ENCODE measurements at places on chromosomes 6 and 20.

DNA sequence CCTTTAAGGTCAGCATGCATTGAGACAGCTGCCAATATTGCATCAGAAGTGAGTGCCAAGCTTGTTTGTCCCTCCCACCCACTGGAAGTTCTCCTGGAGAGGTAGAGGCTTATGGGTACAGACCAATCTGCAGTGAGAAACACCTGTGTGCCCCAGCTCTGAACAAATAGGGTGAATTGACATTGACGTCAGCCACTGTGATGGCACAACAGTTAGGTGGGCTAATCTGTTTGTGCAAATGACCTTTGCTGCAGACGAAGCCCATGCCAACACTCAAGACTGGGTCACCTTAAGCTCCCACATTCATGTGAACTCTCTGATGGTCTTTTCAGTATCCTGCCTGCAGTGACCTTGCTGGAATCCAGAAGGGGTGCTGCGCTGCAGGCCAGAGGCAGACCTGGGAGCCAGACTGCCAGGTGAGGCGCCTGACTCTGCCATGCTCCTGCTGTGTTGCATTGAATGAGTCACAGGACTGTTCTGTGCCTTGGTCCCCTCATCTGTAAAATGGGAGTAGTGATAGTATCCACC lies 99.9 kb downstream of the ALDH8A1 start:
- no peak for DNase-seq

DNA sequence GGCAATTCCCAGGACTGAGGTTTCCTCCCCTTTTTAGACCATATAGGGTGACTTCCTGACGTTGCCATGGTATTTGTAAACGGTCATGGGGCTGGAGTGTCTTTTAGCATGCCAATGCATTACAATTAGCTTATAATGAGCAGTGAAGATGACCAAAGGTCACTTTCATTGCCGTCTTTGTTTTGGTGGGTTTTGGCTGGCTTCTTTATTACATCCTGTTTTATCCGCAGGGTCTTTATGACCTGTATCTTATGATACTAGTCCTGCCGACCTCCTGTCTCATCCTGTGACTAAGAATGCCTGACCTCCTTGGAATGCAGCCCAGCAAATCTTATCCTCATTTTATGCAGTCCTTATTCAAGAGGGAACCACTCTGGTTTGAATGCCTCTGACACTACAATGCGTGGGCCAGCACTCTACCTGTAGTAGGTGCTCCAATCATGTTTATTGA lies 190.1 kb downstream of the KCNQ5 start:
- no peak for DNase-seq

- peak; percentile 91 for DNase-seq
Observed at GRCh38 chr6:100171533-100172321, 177.7 kb upstream of the MCHR2 start.

- no peak for DNase-seq
Observed at GRCh38 chr20:774660-775057, 6.4 kb upstream of the SLC52A3 start.

- no peak for DNase-seq
Observed at GRCh38 chr6:123777563-123777962, 26.1 kb upstream of the NKAIN2 start.

- no peak for DNase-seq
Observed at GRCh38 chr20:25016471-25016870, 23.9 kb upstream of the APMAP start.

GRCh38 chr20:3277686-3278465 lies 38.9 kb upstream of the SLC4A11 start:
- no peak for DNase-seq

DNA sequence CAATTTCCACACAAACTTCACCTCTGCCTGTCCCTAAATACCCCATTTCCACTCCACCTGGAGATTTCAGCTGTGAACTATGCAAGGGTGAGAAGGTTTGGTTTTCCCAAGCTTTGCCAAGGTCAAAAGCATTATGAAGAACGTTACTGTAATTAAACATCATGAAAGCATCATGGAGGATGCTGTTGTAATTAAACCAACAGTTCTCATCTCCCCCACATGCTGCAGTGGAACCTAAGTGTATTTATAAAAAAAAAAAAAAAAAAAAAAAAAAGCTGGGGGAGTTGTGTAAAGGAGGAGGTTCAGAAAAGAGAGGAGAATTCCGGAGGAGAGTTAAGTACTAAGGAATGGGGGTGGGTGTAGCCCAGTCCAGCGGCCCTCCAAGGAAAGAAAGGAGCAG lies 474.9 kb upstream of the JARID2 start:
- no peak for DNase-seq

GRCh38 chr6:21554286-21554685 lies 39.3 kb upstream of the SOX4 start:
- DNase-seq: no peak

- DNase-seq: no peak
Observed at GRCh38 chr6:25053875-25054371, 118.2 kb upstream of the RIPOR2 start.

DNA sequence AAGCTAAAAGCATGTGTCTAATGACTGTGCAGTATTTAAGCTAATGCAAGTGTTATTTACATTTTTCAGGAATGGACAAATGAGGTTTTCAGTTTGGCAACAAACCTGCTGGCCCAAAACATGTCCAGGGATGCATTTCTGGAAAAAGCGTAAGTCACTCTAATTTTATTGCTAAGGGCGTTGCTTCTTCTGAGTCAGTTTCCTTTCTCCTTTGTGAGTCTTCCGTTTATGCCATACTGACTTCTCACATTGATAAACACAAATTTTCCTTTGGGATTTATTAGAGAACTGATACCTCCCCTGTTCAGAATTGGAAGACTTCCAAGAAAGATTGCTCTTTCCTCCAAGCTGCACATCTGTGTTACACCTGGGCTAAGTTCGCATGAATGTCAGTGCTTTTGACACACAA lies 422.9 kb upstream of the PLCB4 start:
- no peak for DNase-seq

DNA sequence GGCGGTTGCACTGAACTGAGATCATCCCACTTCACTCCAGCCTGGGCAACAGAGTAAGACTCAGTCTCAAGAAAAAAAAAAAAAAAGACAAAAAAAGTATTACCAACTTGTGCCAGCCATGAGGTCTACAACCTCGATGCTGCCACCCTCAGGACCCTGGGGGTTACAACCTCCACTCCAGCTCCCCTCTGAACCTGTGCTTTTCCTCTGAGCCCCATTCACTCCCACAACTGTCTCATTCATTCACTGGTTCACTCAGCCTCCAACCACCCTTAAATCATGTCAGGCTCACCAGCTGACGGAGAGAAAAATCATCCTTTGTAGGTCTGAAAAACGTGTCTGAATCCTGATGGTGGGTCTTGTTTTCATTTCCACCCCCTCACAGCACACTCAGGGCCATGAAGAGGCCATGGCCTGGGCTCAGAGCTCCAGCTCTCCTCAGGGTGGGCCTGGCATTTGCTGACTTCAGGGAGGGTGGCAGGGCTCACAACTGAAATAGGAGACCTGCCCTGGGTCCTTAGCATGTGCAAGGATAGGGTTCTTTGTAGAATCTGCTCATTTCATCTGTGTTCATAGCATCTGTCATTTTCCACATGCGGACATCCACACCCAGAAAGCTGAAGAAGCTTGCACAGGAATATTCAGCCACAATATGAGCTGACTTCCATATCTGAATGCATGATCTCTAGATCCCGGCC lies 1.9 kb upstream of the ULBP1 start:
- DNase-seq: peak; percentile 45

DNA sequence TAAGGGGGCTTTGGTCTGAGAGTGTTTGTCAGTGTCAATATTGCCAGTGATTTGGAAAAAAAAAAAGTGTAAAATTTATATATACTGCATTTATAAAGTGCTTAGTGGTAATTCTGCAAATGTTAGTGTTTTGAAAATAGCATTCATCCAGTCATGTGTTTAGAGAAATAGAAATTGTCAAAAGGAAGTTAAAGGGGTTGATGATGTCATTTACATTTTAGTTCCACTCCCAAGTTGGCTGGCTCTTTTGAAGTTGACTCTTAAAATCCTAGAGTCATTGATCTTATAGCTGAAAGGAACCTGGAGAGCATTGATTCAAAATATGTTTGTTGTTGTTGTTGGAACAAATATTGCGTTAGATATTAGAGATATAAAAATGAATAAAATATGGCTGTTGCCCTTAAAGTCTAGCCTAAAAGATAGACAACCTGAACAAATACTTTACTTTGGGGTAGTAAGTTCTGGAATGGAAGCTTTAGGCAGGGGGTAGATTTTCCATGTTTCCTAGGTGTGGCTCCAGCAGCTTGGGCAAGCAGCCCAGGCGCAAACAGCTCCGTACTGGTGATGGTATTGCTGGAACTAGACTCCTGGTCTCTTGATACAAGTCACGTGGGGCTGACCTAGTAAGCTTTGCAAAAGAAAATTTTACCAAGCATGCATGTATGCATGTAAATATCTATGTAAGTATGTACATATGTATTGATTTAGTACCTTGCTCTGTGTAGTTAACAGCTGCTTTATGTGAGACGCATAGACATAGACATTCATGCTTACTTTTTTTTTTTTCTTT lies 46.3 kb downstream of the HIVEP1 start:
- peak; percentile 37 for DNase-seq

DNA sequence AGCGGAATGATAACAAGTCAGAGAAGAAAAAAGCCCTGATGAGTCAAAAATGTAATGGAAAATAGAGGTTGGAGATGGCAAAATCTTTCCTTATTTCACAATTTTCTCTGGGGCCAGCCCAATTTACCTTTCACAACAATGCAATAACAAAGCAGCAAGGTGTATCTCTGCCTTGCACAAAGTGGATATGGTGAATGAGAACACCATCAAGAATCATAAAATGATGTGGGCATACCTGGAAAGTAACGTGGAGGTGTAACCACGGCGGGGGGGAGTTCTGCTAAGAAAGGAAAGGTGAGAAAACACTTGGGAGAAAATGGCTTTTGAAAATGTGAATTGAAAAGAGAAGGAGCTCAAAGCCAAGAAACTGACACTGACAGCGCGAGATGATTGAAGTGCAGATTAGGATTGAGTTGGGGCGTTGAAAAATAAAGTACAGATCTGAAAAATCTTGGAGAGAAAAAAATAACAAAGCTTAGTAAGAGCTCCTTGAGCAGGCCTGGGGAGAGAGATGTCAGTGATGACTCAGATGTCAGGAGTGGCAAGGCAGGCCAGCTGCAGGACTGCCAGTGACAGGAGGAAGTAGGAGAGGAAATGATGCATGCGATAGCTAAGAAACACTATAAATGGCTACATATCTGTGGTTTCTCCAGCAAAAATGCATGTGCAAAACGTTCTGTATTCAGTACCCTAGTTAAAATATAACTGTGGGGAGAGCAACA lies 26.2 kb downstream of the ARHGAP18 start:
- DNase-seq: peak; percentile 99

DNA sequence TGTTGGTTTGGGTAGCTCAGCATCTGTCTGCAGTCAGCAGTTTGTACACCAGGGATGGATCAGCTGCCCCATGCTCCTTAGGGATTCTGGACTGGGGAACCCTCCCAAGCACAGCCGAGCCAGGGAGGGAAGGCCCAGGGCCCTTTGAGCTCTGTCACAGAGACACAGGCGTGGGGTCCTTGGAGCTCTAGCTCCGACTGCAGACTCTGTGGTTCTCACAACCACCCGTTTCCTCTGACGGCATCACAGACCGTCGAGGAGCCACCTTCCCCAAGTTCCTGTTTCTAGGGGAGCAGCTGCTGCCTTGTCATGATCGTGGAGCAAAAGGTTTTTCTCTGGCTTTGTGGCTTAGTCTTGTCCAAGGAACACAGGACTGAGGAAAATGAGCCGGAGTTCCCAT lies at the start of gene SLA2:
Gene SLA2 (minus strand): TSS at position 199 of the 400 bp plus-strand sequence. CDS start 4,861 bp downstream, outside the sequence.
- peak; percentile 83 for DNase-seq

DNA sequence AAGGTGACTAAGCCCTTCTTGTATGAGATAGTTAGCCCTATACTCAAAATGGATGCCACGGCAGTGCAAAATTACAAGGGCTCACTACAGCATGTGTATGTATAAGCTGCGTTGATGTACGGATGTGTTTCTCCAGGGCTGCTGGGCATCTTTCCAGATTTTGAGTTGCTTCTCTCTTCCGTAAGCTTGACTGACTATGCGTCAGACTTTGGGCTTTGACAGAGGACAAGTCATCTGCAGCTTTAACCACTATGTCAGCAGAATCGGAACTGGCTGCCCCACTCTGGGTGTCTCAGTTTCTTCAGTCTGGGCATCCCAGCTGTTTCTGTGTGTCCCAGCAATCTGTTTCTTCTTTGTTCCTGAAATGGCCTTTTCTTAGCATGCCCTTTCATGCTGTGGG lies 241.6 kb downstream of the BTBD3 start:
- no peak for DNase-seq

GRCh38 chr6:134908906-134909516 lies 40.9 kb downstream of the ALDH8A1 start:
- no peak for DNase-seq

DNA sequence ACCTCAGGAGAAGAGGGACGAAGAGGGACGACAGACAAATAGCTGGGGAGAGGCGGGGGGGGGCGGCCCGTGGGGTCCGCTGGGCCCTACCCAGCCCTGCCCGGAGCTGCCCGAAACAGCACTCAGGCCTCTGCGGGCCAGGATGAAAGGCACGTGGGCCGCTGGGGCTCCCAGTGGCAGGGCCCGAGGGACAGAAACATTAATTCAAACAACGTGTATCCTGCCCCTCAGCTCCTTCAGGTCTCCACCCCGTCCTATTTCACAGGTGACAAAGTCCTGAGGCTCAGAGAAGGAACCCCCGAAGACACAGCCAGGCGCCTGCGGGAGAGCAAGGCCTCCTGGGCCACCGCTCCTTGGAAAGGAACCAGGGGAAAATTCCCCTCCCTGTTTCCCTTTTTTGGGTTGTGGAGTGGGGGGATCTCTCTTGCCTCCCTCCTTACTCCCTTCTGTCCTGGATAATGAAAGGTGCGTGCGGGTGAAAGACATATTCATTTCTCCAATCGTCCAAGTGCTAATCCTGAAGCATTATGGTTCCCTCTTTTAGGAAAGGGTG lies 93.3 kb downstream of the RNASET2 start:
- DNase-seq: no peak

GRCh38 chr20:60050193-60050947 lies 92.1 kb downstream of the CDH26 start:
- DNase-seq: no peak

GRCh38 chr6:32700391-32701040 lies 34.1 kb upstream of the HLA-DQB1 start:
- peak; percentile 38 for DNase-seq

DNA sequence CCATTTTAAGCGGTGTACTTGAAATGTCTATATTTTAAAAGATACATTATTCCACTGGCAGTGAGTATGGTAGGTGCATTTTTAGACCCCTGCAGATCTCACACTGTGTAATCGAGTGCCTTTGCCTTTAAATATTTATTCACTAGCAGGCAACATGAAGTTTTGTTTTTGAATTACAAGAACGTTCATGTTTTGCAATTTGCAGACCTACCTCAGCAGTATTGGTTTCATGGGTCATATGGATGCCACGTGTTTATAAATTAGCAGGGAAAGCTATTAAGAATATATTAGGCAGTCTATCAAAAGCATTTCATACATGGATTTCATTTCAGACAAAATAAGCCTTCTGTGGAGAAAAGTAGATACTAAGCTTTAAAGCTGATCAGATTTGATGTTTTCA lies 7.2 kb downstream of the MAP3K4 start:
- DNase-seq: no peak
